ENCODE measurements at places on chromosomes 1 and 21. TPM values are rescaled to one million over a fixed set of nuclear protein-coding genes. Genes with fewer than 3 reads are reported as not detected.

NPR1 gene
- total RNA-seq = 0.27 TPM

CYP4A22 gene
- under 0.01 TPM for total RNA-seq

CCDC30 gene
- 1.3 TPM for total RNA-seq

STYXL2 gene
- 0.27 TPM for total RNA-seq

TCHH gene
- under 0.01 TPM for total RNA-seq

VHLL gene
- not detected for total RNA-seq

FCRLB gene
- total RNA-seq = 0.54 TPM

EPHA10 gene
- under 0.01 TPM for total RNA-seq

LRRC53 gene
- total RNA-seq = not detected

CREG1 gene
- 140 TPM for total RNA-seq

BCAN gene
- total RNA-seq = under 0.01 TPM

VCAM1 gene
- total RNA-seq = under 0.01 TPM

TMEM54 gene
- under 0.01 TPM for total RNA-seq

LRIF1 gene
- total RNA-seq = 4.6 TPM

SLFNL1 gene
- 1.6 TPM for total RNA-seq

CR1 gene
- 7.8 TPM for total RNA-seq

SPATA6 gene
- total RNA-seq = 6.2 TPM

SIM2 gene
- total RNA-seq = not detected

CAMK1G gene
- total RNA-seq = not detected

ALDH9A1 gene
- total RNA-seq = 22.9 TPM

SH3D21 gene
- 7.5 TPM for total RNA-seq

SPRR4 gene
- not detected for total RNA-seq

ELF3 gene
- 1.3 TPM for total RNA-seq

KLHDC9 gene
- 2.4 TPM for total RNA-seq

ATP8B2 gene
- 154 TPM for total RNA-seq

NECTIN4 gene
- total RNA-seq = under 0.01 TPM

TNFRSF14 gene
- 135 TPM for total RNA-seq

PAPPA2 gene
- under 0.01 TPM for total RNA-seq

RHEX gene
- total RNA-seq = 46.0 TPM

SPRR2F gene
- not detected for total RNA-seq

FCAMR gene
- total RNA-seq = not detected

DNM3 gene
- total RNA-seq = 4.0 TPM

CFAP45 gene
- 0.81 TPM for total RNA-seq

C1orf226 gene
- total RNA-seq = 0.27 TPM

HPCAL4 gene
- total RNA-seq = 0.27 TPM

BRDT gene
- total RNA-seq = not detected

LCE1D gene
- not detected for total RNA-seq

ANGPTL1 gene
- total RNA-seq = not detected

FMO4 gene
- total RNA-seq = 1.9 TPM

ROR1 gene
- total RNA-seq = under 0.01 TPM

C1orf56 gene
- total RNA-seq = 5.1 TPM

EPS15 gene
- total RNA-seq = 43.1 TPM

OLFML2B gene
- 1.1 TPM for total RNA-seq

CHIT1 gene
- under 0.01 TPM for total RNA-seq

SPRR5 gene
- not detected for total RNA-seq

GJA5 gene
- total RNA-seq = not detected

KLF17 gene
- total RNA-seq = under 0.01 TPM

PRDX6 gene
- total RNA-seq = 90.2 TPM

AKR7A2 gene
- 66.0 TPM for total RNA-seq

CCDC181 gene
- total RNA-seq = 0.54 TPM
